Stimulated activated CD8-positive, alpha-beta memory T cell treated with anti-CD3 and anti-CD28 coated beads, Interleukin-7, amount 100 ng/mL, for 48 hours (primary cell): ENCODE measurements at places on chromosomes 1 and 21.

GRCh38 chr1:192584866-192585265 is 9.3 kb downstream of the RGS1 start:
- no peak for DNase-seq

DNA sequence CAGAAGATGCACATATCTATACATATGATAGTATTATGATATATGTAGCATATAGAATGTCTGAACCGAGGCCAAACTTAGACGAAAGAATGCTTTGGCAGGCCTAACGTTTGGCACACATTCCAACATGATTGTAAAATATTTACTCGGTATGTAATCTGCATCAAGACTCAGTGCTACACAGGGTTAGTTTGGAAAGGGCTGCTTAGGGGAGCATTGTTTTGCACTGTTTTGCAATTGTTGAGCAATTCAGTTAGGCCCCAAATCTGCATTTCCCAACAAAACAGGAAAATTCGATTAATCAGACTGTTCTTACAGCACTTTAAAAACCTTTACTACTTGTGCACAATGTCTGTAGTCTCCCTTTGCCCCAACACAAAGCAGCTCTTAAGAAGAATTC is 216.0 kb upstream of the NEGR1 start:
- no peak for DNase-seq

DNA sequence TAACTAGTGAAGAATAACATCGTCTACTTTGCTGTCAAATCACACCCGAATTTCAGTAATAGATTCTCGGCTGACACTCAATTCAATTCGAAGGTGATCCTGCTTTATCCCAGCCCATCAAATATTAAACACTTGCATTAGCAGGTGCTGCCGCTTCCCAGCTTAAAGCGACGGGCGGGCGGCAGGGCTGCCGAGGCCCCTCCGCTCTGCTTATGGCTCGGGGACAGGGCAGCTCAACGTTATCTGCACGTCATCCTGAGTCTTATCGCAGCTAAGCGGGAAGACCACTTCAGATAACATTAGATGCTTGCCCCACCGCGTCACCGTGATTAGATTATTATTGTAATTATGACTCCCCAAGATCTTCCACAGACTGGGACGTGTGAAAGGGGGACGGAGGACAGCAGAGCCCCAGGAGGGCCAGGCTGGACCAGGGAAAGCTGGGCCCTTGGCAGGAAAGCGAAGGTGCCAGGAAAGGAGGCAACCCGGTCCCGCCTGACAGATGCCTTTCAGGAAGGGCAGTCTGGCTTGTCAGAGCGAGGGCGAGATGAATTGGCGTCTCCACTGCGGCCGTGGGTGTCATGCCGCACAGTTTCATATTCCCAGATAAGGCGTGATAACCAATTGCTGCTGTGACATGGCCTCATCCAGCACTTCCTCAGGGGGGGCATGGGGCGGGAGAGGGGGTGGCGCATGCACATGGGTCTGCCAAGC is 37.0 kb downstream of the DMAP1 start:
- no peak for DNase-seq

DNA sequence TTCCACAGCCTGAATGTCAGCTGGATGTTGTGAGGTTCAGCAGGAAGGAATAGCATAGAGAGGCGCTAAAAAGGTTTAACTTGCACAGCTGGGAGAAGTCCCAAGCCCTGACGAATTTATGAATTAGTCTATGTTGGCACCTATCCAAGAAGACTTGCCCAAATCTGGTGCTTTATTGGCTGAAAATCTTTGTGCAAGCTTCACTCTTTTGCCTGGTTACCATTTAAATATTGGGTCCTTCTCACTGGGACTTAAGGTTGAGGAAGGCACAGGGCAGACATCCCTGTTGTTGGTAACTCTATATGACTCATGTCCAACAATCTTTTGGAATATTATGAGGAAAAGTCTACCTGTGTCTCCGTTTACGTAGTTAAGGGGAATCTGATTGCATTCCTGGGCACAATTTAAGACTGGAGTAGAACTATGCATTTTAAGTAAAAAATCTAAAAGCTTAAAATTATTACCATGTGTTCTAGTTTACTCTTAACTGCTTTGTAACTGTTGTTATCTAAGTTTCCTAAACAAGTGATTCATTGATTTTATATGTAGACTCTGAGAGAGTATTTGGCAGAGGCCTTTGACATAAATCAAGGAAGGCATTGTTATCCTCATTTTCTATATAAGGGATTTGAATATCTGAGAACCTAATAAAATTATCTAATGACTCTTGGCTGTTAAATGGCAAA is 181.7 kb upstream of the DPYD start:
- DNase-seq = no peak

GRCh38 chr1:30473922-30474817 is 249.2 kb downstream of the MATN1 start:
- DNase-seq = no peak
